ENCODE measurements at places on chromosomes 7 and 10.

DNA sequence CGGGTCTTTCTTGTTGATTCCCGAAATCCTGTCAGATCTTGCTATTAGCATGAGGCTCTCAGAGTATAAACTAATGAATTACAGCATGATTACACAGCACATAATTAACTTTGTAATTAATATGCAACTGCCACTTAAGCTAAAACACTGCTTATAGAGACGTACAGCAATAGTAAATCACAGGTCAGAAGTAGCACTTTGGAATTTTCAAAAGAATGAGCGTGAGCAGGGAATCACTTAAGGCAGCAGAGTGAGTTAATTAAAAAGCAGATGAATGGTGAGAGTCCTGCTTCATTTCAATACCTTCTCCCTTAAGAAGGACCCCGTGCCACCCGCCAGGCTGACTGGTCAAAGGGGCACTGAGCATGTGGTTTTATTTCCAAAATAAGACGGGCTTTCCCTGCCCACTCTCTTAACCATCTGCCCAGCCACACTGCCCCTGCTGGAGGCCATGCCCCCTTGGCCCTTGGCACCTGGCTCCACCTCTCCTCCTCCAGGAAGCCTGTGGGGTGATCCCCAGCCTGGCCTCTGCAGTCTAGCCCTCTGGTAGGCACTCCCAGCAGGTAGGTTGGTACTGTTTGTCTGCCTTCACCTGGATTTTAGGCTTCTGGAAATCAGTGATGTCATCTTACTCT, 117.8 kb downstream of the ZMIZ1 start:
- DNase-seq: peak; percentile 40

DNA sequence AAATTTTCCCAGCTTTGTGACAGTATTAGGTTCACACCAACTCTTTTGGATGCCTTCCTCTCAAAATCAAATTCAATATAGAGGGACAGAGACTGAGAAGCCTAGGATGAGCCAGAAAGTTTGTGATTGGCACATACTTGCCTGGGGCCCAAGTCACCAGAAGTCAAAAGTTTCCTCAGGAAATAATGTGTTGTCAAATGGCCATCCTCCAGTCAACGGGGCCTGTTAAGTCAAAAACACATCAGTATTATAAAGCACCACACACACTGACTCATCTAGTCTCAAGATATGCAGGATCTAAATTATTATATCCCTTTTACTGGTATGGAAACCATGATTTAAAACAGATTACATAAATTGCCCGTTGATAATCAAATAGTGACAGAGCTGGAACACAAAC, 158.1 kb downstream of the AHR start:
- DNase-seq: no peak

DNA sequence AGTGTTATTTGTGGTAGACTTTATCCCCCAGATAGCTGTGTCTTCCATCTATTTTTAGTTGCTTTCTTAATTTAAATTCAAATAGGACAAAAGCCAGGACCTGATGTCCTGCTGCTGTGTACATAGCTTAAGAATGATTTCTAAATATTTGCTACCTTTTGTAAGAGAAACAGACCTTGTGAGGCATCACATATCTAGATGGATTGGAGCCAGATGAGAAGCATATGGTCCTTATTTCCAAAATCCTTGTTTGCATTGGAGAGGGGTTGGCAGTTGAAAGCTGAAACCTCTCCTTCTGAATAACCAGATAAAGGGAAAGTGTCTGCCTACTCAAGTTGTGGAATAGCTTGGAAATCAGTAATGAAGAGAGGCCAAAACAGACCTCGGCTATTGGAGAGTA, 50.7 kb upstream of the AMPH start:
- no peak for DNase-seq

DNA sequence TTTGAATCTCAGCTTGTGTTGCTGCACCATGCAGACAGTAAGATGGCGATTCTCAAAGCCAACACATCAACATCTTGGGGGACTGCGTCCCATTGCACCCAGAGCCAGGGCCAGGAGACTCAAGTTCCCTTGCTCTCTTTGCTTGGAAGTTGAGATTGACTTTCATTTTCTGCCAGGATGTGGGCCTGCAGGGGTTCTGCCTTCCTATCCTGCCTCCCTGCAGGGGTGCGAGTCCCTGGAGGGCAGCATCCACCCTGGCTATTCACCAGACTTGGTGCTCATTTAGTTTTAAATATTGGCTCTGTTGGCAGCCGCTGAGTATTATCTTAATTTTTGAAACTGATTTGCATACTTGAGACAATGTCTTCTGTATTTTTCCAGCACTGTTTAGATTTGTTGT, 451.5 kb downstream of the GLRX3 start:
- no peak for DNase-seq

GRCh38 chr7:75991531-75992082, 2.8 kb downstream of the TMEM120A start:
- no peak for DNase-seq

DNA sequence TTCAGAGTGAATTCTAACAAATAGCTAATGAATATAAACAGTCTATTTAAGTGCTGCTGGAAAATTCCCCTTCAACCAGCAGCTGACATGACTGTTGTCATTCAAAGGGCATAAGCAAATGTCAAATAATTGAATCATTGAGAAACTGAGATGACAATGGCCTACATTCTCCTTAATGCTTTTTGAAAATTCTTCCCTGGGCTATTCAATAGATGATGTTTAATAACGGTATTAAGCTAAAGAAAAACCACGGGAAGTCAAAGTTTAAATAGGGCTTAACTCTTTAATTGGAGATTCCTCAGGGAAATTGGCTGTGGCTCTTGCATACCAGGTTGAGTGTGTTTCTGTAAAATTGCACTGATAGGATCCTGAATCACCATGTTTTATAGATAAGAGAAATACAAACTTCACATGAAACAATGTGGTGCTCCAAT, 77.0 kb downstream of the ARL4A start:
- DNase-seq: no peak

GRCh38 chr10:125783957-125784356, 8.3 kb upstream of the MMP21 start:
- DNase-seq: no peak

DNA sequence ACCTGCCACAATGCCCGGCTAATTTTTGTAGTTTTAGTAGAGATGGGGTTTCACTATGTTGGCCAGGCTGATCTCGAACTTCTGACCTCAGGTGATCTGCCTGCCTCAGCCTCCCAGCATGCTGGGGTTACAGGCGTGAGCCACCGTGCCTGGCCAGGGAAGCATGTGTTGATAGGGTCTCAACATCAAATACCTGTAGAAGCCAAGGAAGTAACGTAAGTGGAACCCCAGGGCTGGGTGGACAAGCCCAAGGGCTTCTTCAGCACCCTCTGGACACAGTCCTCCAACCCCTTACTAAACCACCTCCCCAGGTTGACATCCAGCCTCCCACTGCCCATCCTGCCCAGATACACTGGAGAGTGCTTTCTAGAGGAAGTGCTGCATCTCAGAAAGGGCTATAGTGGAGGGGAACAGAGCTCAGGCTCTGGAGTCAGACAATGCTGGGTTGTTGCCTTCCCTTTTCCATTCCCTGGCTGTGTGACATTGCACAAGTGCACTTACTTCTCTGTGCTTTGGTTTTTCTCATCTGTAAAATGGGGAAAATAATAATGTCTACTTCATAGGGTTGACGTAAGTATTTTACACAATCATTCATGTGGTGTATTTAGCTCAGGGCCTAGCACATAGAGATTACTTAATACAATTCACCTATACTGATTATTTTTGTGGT, 73.9 kb upstream of the KAT6B start:
- DNase-seq: no peak

- peak; percentile 10 for DNase-seq
Measured at GRCh38 chr7:52273685-52274610, 761.5 kb upstream of the POM121L12 start.

GRCh38 chr7:73918926-73919693, 58.2 kb downstream of the TMEM270 start:
- DNase-seq: no peak

GRCh38 chr10:64430690-64431323, 909.6 kb downstream of the REEP3 start:
- DNase-seq: no peak

DNA sequence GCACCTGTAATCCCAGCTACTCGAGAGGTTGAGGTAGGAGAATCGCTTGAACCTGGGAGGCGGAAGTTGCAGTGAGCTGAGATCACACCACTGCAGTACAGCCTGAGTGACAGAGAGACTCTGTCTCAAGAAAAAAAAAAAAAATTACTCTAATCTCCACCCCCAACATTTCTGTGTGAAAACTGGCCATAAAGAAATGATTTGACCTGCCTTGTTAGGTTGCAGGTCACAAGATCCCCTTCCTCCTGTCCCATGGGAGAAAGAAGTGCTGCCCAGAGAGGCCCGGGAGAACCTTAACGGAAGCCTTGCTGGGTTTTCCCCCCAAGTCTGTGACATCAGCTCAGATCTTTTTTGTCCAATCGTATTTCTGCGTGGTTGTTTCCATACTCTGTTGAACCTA, 8.7 kb upstream of the CALHM1 start:
- no peak for DNase-seq

- no peak for DNase-seq
Measured at GRCh38 chr10:24744946-24745345, 21.3 kb upstream of the ARHGAP21 start.

DNA sequence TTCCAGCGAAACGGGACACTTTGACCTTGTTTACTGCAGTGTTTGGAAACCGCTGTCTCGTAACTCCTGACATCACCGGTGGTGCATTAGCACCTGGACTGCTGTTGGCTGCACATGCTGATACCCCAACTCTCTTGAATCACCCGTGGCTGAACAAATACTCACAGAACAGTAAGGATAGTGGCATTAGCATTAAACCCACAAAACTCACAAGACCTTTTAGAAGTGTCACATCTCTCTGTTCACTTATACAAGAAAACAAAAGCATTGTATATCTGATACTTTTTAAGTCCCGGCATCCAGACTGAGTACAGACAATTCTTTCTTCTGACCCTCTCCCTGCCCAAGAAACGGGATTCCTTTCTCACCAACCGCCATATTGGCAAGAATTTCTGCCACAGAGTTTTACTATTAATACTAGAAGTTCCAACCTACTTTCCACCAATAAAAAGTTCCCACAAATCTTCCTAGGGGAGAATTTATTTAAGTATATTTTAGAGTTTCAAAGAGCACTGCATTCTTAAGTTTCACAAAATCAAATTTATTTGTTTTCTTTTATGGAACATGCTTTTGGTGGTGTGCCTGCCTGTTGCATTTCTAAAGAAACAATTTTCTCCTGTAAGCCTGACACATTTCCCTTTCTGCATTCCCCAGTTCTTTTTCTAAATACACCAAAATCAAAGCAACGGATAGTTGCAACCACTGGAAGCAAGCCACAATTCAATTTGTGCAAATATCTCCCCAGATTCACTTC, 208.4 kb upstream of the KLF14 start:
- DNase-seq: no peak

- no peak for DNase-seq
Measured at GRCh38 chr10:5606321-5606720, 60.1 kb downstream of the ASB13 start.

- no peak for DNase-seq
Measured at GRCh38 chr10:13503745-13504463, 24.9 kb downstream of the BEND7 start.

DNA sequence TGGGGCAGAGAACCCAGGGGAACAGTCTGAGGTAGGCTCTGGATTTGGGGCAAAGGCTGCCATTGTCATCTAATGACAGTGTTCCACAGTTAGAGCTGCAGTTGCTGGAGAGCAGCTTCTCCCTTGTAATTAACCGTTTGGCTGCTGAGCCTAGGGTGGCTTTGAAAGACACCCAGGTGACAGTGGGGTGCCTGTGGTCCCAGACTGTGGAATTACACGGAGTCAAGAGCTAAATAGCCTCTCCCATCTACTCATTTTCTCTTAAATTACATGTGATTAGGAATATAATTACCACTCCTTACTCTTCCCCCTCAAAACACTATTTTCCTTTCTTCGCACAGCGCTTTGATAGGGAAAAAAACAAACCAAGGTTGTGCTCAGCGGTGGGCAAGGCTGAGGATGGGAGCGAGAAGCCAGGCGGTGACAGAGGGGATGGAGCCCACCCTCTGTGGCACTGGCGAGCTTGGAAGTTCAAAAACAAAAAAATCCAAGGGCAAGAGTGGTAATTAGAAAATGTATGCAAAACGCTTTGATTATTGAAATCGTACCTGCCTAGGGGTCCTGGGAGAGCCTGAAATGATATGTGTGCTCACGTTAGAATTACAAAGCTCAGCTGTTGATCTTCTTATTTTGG, 44.1 kb downstream of the BAMBI start:
- peak; percentile 26 for DNase-seq

DNA sequence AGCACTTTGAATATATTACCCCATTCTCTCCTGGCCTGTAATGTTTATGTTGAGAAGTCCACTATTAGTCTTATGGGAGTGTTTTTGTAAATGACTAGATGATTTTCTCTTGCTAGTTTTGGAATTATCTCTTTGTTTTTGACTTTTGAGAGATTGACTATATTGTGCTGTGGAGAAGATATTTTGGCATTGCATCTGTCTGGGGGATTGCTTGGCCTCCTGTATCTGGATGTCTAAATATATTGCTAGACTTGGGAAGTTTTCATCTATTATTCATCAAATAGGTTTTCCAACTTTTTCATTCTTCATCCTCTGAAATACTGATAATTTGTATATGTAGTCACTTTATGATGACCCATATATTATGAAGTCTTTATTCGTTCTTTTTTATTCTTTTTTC, 277.1 kb upstream of the PCDH15 start:
- no peak for DNase-seq

DNA sequence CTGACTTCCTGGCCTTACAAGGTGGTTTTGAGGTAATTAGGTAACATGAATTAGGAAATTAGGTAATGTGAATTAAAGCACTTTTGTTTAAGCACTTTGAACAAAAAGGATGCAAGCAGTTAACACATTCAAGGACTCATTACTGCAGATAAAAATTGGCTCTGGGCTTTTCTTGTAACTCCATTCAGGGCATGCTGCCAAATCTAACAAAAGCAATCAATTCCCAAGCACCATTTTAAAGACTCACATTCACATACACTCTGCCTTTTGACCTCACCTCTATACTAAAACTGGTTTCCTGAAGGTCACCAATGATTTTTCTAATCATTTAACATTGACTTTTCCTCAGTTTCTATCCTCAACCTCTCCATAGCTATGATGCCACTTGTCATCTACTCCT, 251.2 kb upstream of the RHOBTB1 start:
- DNase-seq: no peak
